Endothelial cell of coronary artery (primary cell): ENCODE measurements at places on chromosomes 7 and 10. TPM values are rescaled to one million over a fixed set of nuclear protein-coding genes. Genes with fewer than 3 reads are reported as not detected.

TCF7L2 gene
- total RNA-seq: 2.8 and 4.9 TPM in 2 replicates

PRSS2 gene
- 2.0 TPM in 1 of 2 replicates, not detected in the other for total RNA-seq

PNLIP gene
- not detected in 2 replicates for total RNA-seq

OR2A5 gene
- not detected in 2 replicates for total RNA-seq

CPXM2 gene
- total RNA-seq: 0.45 and 5.1 TPM in 2 replicates

RAB18 gene
- 37.5 and 45.2 TPM in 2 replicates for total RNA-seq

NKX1-2 gene
- not detected in 2 replicates for total RNA-seq

SLC16A12 gene
- total RNA-seq: 3.2 TPM in 1 of 2 replicates, not detected in the other

YWHAG gene
- 111 and 133 TPM in 2 replicates for total RNA-seq

ZNF736 gene
- 2.6 and 7.9 TPM in 2 replicates for total RNA-seq

AKR1C3 gene
- total RNA-seq: 40.1 and 53.4 TPM in 2 replicates

MACC1 gene
- under 0.01 TPM in 2 replicates for total RNA-seq

HOXA3 gene
- 0.63 and 0.75 TPM in 2 replicates for total RNA-seq

AOAH gene
- 0.09 TPM in 1 of 2 replicates, not detected in the other for total RNA-seq

NFKB2 gene
- 13.4 and 29.5 TPM in 2 replicates for total RNA-seq

MSS51 gene
- total RNA-seq: 0.54 and 1.2 TPM in 2 replicates

GPNMB gene
- total RNA-seq: 0.27 and 0.47 TPM in 2 replicates

TMEM178B gene
- 0.75 TPM in 1 of 2 replicates, not detected in the other for total RNA-seq

FAM221A gene
- total RNA-seq: 3.4 and 5.0 TPM in 2 replicates

PHYHIPL gene
- not detected in 2 replicates for total RNA-seq

EXOC4 gene
- 97.6 and 106 TPM in 2 replicates for total RNA-seq

FBXL13 gene
- 1.2 and 29.6 TPM in 2 replicates for total RNA-seq

PON1 gene
- total RNA-seq: not detected in 2 replicates

PRKCQ gene
- total RNA-seq: 0.75 and 0.81 TPM in 2 replicates

LRRC17 gene
- total RNA-seq: 5.7 and 20.7 TPM in 2 replicates

EMX2 gene
- under 0.01 TPM in 1 of 2 replicates, not detected in the other for total RNA-seq

DNTT gene
- total RNA-seq: not detected in 2 replicates

MALSU1 gene
- 58.5 and 92.1 TPM in 2 replicates for total RNA-seq

HYAL4 gene
- under 0.01 TPM in 1 of 2 replicates, not detected in the other for total RNA-seq

PLCE1 gene
- total RNA-seq: under 0.01 and 0.19 TPM in 2 replicates

CREB3L2 gene
- total RNA-seq: 16.2 and 37.5 TPM in 2 replicates

GPR15LG gene
- not detected in 2 replicates for total RNA-seq
